ENCODE measurements at places on chromosomes 6 and 20.
A peak's percentile ranks its signal among the peaks of the same experiment; 100 is the strongest.

GRCh38 chr6:77324866-77325265, 138.4 kb downstream of the HTR1B start:
- DNase-seq = no peak

GRCh38 chr20:4997222-4997621, 4.1 kb downstream of the SLC23A2 start:
- no peak for DNase-seq

DNA sequence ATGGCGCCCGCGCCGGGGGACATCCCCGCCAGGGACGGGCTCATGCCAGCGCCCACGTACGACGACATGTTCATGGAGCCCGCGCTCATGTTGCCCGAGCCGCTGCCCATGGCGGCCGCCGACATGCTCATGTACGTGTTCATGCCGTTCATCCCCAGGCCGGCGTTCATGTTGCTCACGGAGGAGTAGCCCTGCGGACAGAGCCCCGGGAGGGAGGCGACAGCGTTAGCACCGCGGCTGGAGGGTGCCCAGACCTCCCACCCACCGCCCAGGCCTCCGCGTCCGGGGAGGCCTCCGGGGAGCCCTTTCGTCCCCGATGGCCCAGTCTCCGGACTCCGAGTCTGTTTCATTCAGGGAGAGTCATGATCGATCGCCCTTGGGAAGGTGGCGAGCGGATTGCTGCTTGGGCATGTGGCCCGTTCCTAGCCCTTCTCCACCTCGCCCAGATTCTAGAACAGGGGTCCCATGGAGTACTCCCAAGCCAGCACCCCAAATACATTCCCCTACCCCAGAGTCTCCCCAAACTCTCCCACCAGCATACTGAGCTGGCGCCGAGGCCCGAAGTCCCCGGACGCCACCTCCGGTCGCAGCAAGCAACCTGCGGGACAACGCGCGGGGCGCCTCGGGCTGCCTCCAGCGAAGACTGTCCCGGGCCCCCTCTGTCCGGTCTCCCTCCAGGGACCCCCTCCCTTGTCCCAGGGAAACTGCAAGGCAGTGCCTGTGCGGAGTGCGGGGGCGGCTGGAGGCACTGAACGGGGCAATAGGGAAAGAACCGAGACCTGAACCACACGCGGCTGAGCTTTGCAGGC, 1.2 kb downstream of the FOXA2 start:
- DNase-seq = no peak

DNA sequence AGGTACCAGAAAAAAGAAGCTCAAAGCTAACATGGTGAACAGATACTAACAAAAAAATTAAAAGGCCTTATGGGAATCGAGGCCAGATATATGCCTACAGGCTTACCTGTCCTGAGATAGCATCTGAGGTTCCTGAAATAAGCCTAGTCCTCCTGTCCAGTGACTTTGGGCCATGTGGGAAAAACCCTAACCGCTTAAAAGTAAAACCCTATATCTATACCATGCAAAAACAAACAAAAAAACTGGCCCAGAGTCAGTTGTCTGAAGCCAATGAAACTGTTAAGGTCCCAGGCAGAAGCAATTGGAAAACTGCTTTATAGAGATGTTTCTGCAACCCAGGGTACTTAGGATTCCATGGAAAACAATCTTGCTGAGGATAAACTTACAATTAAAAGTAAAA, 122.9 kb downstream of the HIVEP1 start:
- DNase-seq = no peak

GRCh38 chr6:136525586-136526195, 24.5 kb downstream of the MAP7 start:
- no peak for DNase-seq

- no peak for DNase-seq
These were observed 7.4 kb downstream of the POU3F2 start for GRCh38 chr6:98841621-98842341.

DNA sequence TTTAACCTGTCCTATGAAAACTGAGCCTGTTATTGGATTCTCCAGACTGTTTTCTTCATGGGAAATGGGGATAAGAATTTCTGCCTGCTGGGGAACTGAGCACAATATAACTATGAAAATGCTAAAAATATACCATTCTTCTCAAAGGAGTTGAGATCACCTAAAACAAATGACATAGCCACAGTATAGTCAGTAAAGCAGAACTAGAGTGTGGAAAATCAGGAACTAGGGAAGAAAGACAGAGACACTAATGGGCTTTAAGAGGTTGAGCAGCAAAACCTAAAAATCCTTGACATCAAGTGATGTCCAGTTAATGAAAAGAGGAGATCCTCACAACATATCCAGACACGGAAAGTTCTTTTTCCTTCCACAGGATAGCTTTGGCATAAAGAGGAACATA, 215.7 kb upstream of the CST7 start:
- DNase-seq = no peak

GRCh38 chr20:45489083-45489531, 19.6 kb downstream of the WFDC2 start:
- DNase-seq = no peak

GRCh38 chr6:151875524-151875923, 68.0 kb downstream of the ESR1 start:
- DNase-seq = no peak

DNA sequence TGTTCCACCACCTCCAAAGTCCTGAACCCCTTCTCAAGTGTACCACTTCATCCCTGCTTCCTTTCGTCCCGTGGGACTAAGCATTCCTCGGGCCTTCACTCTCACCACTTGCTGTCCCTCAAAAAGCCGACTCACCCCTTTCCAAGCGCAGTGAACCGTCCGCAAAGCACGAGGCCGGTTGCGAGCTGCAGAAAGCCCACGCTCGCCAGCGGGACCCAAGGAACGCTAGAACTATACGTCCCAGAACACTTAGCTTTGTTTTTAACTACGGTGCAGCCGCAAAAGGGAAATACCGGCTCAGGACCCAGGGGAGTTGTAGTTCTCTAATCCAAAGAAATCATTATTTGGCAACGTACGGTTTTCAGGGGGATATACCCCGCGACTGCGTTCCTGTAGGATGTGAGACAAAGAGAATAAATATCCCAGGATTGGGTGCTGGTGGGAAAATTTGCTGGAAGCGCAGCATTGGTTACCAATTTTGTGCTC, 416 bp upstream of the POLR1H start:
- DNase-seq = no peak

- DNase-seq = no peak
These were observed 75.6 kb upstream of the RNF24 start for GRCh38 chr20:4090756-4091489.

DNA sequence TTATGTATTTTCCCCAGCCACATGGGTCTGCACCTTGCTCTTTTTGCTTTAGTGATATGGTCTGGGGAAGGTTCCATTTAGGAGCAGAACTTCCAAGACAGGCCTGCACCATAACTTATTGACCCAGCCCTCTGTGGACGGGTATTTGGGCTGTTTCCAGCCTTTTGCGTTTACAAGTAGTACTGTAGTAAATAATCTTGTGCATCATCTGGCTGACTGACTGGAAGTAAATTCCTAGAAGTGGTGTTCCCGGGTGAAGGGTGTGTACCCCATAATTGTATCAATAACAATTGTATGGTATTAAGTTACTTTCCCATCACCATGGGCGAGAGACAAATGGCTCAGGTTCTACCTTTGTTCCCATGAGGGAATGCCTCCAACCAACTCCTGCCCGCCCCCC, 31.6 kb downstream of the SPDEF start:
- DNase-seq = no peak

DNA sequence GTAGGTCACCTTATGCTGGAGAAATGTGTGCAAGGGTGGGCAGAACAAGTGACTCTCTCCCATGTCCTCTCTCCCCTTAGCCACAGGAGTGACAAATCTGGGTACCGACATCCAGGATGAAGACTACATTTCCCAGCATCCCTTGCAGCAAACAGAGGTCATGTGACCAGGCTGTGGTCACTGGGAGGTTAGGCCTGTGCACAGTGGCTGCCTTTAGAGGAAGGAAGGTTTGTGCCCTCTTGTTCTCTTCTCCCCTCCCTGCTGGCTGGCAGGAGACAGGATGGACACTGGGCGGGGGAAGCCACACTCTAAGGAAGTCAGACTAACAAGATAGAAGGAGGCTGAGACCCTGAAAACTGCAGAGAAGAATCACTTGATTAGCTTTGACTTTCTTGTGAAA, 360.2 kb downstream of the PREX1 start:
- no peak for DNase-seq

DNA sequence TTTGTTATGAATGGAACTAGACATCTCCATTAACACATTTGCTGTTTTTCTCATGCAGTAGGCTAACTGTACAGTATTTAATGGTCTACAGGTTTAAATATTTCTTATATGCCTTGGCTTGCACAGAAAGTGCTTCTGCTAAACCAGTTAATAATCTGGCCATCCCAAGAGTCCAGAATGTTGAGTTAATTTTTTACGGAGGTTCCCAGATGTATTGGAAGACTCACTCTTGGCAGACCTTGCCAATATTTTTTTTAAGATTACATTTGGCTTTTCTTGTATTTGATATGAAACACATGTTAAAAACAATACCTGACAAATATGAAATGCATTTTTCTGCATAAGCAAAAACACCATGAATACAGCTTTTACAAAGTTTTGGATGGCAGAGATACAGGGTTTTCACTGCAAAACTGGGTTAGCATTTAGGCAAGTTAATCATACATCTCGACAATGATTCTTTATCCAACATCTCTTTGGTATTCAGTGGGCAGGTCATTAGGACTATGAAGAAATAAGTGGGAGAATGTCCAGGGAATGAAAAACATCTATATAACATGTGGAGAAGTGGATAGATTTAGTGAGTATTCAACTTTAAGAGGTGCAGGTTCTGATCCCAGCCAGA, 94.0 kb downstream of the SGK1 start:
- DNase-seq = no peak

- DNase-seq = peak; percentile 83
These were observed 36.2 kb downstream of the GNAS start for GRCh38 chr20:58888521-58889333.

- DNase-seq = no peak
These were observed 37.0 kb downstream of the BCKDHB start for GRCh38 chr6:80143419-80143937.

- DNase-seq = no peak
These were observed 3.4 kb downstream of the ADA start for GRCh38 chr20:44648068-44648467.

DNA sequence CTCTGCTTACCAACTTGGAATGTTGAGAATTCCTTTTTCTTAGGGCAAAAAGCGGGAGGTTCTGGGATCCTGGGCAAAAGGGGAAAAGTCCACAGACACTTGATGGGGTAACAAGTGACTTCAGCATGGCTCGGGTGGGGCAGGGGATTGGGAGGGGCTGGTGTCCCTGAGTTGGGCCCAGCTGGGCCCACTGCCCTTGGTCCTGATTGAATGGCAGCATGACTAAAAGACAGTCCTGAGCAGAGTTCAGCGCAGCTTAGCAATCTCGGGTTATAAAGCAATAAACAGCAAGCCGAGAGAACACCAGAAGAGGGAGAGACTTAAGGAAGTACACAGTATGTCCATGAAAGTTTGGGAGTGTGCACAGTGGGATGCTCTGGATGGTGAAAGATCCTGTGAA, 5.6 kb downstream of the PPP2R5D start:
- no peak for DNase-seq

Data from T-helper 2 cell treated with Interferon-gamma antibody and Interleukin-4, amounts not matched to agents 5 μg/mL and 100 μg/mL, for 36 hours (primary cell).